ENCODE measurements at places on chromosomes 2 and 18.

GRCh38 chr2:232420463-232421188 lies 14.0 kb downstream of the ALPG start:
- DNase-seq, result no peak

GRCh38 chr2:144229296-144229695 lies 290.6 kb downstream of the ZEB2 start:
- no peak for DNase-seq

DNA sequence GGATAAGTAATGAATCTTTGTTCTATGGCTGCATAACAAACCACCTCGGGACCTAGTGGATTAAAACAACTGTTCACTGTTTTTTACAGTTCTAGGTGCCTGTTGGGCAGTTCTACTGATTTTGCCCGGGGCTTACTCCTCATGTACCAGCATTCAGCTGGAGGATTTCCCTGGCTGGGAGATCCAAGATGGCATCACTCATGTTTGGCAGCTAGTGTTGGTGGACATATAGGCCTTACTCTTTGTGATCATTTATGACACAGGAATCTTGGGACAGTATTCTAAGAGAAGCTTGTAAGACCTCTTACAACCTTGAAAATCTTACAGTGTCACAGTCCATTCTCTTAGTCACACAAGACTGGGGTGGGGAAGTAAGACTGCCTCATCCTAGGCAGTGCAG lies 4.6 kb downstream of the MARCHF7 start:
- no peak for DNase-seq

GRCh38 chr18:13390196-13390595 lies 171.6 kb downstream of the LDLRAD4 start:
- no peak for DNase-seq

DNA sequence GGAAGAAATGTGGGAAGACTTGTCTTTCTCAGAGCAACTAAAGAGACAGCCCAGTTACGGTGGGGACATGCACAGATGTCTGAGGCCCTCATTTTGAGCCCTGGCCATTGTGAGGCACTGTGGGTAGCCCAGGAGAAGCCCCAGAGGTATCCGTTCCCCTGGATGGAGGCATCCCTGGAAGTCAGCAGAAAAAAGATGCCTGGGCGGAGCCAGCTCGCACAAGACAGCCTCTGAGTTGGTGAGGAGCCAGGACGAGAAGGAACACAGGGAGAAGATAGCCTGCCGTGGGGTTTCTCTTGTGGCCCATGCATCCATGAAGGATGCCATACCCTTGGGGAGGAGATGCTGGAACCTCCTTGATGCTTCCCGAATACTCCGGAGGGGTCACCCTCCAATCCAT lies 56.9 kb upstream of the SEMA4C start:
- DNase-seq, result no peak

DNA sequence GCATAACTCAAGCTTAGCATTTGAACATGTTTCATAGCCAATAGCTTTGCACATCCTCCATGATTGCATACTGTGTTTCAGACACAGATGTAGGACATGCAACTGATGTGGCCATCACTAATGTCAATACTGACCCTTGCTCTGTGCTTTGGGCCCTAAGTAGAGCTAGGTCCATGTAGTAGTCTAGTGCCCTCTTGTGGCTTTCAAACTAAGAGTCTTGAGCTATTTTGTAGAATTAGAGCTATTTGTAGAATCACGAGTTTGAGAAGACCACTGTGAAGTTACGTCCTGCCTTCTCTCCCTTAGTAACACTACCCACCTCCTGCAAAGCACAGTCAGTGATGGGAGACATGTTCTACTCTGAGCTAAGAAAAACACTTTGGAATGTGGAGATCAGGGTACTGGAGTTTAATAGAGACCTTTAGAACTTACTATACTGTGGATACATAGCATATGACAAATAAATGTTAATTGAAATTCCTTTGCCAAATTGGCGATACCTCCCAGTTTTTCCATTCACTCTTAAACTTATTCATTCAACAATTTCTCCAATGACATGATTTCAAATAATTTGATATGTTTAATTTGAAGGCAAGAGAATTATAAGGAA lies 306.5 kb upstream of the TNP1 start:
- peak; percentile 78 for DNase-seq

- no peak for DNase-seq
These were observed 506.6 kb upstream of the SPHKAP start for GRCh38 chr2:228688007-228688645.

- DNase-seq, result peak; percentile 27
These were observed 30.9 kb upstream of the IL37 start for GRCh38 chr2:112880091-112880531.

GRCh38 chr2:143468341-143468888 lies 339.2 kb downstream of the ARHGAP15 start:
- DNase-seq, result peak; percentile 33

DNA sequence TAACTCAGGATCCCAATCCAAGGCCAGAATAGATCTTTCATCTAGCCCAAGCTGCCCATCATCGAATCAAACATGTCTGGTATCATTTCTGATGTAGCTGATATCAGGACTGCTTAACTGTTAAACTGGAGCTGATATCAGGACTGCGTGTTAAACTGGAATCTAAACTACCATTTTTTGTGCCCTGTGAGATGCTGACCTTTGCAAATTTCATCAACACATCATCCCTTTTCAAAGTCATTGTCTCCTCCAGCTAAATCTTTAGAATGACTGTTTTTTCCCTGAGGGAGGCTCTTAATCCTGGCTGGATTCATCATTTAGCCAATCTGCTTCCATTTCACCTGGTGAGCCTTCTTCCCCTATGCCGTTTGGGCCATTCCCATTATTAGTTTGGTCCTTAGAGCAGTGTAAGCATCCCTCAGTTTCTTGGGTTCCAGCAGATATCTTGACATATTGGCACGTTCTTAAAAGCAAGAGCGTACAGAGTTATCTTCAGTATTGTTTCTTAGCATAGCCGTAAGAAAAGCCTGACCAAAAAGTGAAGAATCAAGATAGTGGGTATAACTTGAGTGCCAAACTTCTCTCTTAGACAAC lies 12.3 kb downstream of the RPL31 start:
- DNase-seq, result no peak

DNA sequence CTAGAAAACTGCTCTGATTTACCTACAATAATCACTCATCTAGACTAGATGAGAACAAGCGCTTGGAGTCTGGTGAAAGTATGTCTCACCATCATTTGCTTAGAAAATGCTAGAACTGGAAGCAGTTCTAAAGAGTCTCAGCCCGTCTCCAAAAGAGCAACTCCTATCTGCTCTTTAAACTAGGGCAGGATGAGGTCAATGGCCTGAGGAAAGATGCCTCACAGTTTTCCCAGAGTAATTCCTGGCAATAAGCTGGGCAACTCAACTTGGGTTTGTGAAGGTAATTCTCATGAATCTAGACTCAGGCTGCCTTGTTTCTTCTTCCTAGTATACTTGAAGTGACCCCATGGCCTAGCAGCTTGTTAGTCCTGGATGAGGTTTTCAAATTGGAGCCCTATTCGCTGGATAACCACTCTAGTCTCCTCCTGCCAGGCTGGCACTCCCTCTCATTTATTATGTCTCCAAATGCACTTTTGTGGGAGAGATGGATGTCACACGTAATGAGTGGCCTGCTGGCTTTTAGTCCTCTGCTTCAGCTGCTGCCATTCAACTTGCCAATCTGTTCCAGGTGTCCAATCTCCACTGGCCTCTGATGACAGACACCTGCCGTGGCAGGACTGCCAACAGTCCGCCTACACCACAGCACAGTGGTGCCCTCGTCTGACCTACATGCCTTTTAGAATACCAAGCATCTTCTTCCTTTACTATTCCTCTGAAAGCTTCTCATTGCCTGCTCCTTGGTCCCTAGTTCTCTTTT lies 80.9 kb downstream of the CABYR start:
- DNase-seq, result no peak

DNA sequence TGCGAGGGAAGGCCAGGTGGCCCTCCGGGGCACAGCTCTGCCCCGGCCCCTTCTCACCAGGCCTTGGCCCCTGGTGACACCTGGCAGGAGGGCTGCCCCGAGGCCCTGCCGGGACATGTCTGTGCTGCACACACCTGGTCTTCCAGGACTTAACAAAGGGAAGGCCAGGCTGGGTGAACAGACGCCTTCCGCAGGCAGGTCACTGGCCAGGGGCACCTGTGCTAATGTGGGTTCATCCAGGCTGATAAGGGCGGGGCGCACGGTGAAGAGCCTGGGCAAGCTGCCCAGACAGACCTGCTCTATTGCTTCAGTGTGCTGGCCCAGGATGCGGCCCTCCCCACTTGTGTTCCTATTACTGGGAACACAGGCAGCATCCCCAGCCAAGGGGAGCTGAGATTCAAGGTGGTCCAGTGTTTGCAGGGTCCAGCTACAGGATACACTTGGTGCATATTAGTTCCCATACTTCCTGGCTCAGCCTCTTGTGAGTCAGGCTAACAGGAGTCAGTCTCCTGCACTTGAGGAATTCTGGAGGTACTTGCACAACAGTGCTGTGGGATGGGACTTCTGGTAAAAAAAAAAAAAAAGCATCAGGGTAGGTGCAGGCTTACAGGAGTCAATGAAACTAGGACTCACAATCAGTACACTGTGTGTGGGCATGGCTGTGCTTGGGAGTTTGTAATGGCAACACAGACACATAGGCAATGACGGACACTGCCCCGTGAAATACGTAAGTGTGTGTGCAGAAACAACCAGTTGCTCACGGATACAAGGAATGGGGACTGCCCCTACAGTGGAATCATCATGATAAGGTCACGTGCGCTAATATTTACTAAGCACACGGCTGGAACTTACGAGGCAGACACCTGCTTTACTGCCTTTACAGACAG lies 261.4 kb downstream of the TWIST2 start:
- DNase-seq, result no peak

DNA sequence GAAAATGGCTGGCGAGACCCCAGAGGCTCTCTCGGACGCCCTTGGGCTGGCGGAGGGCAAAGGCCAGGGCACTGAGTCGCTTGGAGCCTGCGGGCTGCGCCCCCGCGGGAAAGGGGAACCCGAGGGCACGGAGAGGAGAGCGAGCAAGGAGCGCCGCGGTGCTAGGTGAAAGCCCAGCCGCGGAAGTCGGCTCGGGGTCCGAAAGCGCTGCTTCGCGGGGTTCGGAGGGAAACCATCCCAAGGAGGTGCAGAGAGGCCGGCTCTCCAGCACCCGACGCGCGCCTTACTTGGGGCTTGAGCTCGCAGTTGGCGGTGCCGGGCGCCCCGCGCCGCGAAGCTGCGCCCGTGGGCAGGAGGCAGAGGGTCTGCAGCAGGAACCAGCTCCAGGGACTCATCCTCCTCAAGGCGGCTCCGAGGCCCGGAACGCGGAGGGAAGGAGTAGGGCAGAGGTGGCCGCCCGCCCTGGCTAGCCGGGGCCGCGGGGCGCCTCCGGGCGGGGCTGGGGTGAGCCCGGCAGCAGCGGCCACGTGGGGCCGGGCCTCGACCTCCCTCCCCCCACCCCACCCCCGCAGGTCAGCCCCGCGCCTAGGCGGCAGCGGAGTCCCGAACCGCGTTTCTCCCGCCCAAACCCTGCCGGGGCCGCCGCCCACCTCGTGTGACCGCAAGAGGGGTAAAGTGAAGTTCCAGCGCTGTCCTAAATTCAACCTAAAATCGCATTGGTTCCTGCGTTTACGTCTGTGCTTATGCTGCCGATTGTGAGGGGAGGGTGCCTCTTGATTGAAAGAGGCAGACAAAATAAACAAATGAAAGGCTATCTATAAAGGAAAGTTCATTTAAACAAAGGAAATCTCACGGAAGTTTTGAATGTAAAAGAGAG lies at the start of gene TRABD2A:
Gene TRABD2A (minus strand): TSS at position 440 of the 877 bp plus-strand sequence. CDS start 45 bp downstream, at position 395.
- DNase-seq, result no peak

GRCh38 chr2:9380702-9381628 lies 42.4 kb downstream of the ITGB1BP1 start:
- no peak for DNase-seq

- DNase-seq, result no peak
These were observed 823.6 kb downstream of the GALR1 start for GRCh38 chr18:78073275-78073674.

GRCh38 chr2:55137024-55137958 lies 87.0 kb upstream of the RTN4 start:
- DNase-seq, result no peak

- no peak for DNase-seq
These were observed 1041.2 kb upstream of the CELF4 start for GRCh38 chr18:38606841-38607240.

DNA sequence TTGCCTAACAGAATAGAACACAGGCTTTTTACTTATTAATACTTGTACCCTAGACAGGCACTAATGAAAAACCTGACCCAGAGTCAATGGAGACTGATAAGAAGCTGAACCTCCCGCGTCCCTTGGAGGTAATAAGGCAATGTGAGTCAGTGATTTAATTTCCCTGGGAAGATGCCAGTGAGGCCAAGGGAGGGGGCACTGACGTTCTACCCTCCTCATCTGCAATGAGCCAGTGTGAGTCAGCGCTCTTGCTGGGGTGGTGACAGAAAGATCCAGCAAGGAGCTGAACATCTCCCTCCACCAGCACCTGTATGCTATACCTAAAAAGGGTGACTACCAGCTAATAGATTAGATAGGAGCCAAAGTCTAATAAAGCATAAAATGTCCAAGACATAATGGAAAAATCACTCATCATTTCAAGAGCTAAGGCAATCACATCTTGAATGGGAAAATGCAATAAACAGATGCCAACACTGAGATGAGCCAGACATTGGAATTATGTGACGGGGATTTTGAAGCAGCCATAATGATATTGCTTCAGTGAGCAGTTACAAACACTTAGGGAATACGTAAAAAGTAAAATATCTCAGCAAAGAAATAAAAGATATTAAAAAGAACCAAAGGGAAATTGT lies 116.9 kb downstream of the TPGS2 start:
- DNase-seq, result no peak

GRCh38 chr2:22817197-22817596 lies 567.8 kb upstream of the KLHL29 start:
- DNase-seq, result no peak

- DNase-seq, result no peak
These were observed 59.6 kb downstream of the CHRNA1 start for GRCh38 chr2:174704642-174705041.

DNA sequence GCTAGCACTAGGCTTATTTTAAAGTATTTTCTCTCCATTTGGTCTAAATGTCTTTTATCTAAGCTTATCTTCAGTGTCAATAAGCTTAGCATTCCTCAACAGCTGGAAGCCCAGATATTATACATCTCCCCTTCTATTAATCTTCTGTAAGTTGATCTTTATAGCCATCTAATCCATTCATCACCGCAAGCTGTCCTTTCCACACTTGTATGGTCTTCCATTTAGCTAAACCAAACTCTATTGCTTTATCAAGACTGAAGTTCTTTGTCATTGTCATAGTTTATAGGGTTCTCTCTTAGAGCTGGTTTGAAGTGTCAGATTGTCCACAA lies 101.3 kb upstream of the GPR45 start:
- no peak for DNase-seq

GRCh38 chr18:57776354-57776753 lies 26.8 kb downstream of the ATP8B1 start:
- no peak for DNase-seq
